Cardiac ventricle fibroblast (primary cell): ENCODE measurements at places on chromosomes 12 and 14. TPM values are rescaled to one million over a fixed set of nuclear protein-coding genes. Genes with fewer than 3 reads are reported as not detected.

Gene AHNAK2
- total RNA-seq: 56.2 and 56.9 TPM in 2 replicates

Gene ACRBP
- total RNA-seq: 0.10 and 0.31 TPM in 2 replicates

Gene PAX9
- not detected in 2 replicates for total RNA-seq

Gene ITGB7
- total RNA-seq: 0.59 TPM in 1 of 2 replicates, not detected in the other

Gene C2CD5
- 15.1 and 15.5 TPM in 2 replicates for total RNA-seq

Gene GCH1
- 0.64 and 2.9 TPM in 2 replicates for total RNA-seq

Gene RASSF8
- total RNA-seq: 56.6 and 67.5 TPM in 2 replicates

Gene EPYC
- not detected in 2 replicates for total RNA-seq

Gene GDF11
- 6.6 and 8.2 TPM in 2 replicates for total RNA-seq

Gene ZC3H10
- total RNA-seq: 3.8 and 4.0 TPM in 2 replicates

Gene P3H3
- 66.9 and 86.2 TPM in 2 replicates for total RNA-seq

Gene EFS
- 6.7 and 8.9 TPM in 2 replicates for total RNA-seq

Gene CFAP73
- total RNA-seq: not detected in 2 replicates

Gene MMAB
- 28.0 and 42.4 TPM in 2 replicates for total RNA-seq

Gene BMAL2
- 0.83 and 0.94 TPM in 2 replicates for total RNA-seq

Gene SPIC
- not detected in 2 replicates for total RNA-seq

Gene MGST1
- total RNA-seq: 598 and 774 TPM in 2 replicates

Gene PLCZ1
- total RNA-seq: not detected in 2 replicates

Gene REC8
- total RNA-seq: 0.25 and 1.1 TPM in 2 replicates

Gene FIGNL2
- 0.24 and 0.56 TPM in 2 replicates for total RNA-seq

Gene GLIPR1L2
- 1.3 and 3.3 TPM in 2 replicates for total RNA-seq

Gene L2HGDH
- total RNA-seq: 1.5 and 3.7 TPM in 2 replicates

Gene CD163L1
- total RNA-seq: not detected in 2 replicates

Gene PKP2
- total RNA-seq: 7.3 and 9.8 TPM in 2 replicates

Gene LYZ
- 0.31 TPM in 1 of 2 replicates, not detected in the other for total RNA-seq

Gene KRT4
- not detected in 2 replicates for total RNA-seq

Gene TMEM233
- 0.49 and 0.62 TPM in 2 replicates for total RNA-seq

Gene KRT86
- total RNA-seq: not detected in 2 replicates

Gene GDF3
- total RNA-seq: not detected in 2 replicates

Gene TCL1A
- total RNA-seq: not detected in 2 replicates

Gene PTHLH
- 0.20 and 0.56 TPM in 2 replicates for total RNA-seq

Gene PAH
- not detected in 2 replicates for total RNA-seq

Gene MDGA2
- total RNA-seq: not detected in 2 replicates

Gene TSHR
- not detected in 2 replicates for total RNA-seq

Gene MIP
- total RNA-seq: not detected in 2 replicates

Gene FKBP11
- 69.3 and 74.1 TPM in 2 replicates for total RNA-seq

Gene C1RL
- 96.4 and 105 TPM in 2 replicates for total RNA-seq

Gene PUS7L
- 9.5 and 15.9 TPM in 2 replicates for total RNA-seq

Gene ALG10
- total RNA-seq: 3.7 and 6.8 TPM in 2 replicates

Gene GALNT9
- 0.59 and 0.81 TPM in 2 replicates for total RNA-seq

Gene CD69
- not detected in 2 replicates for total RNA-seq

Gene RNASE9
- total RNA-seq: not detected in 2 replicates

Gene KRT2
- not detected in 2 replicates for total RNA-seq

Gene ARG2
- total RNA-seq: 2.0 and 5.9 TPM in 2 replicates

Gene KRT77
- not detected in 2 replicates for total RNA-seq

Gene KLRC1
- total RNA-seq: not detected in 2 replicates

Gene MEG3
- total RNA-seq: 35.4 and 39.1 TPM in 2 replicates

Gene KERA
- total RNA-seq: 0.20 TPM in 1 of 2 replicates, not detected in the other

Gene KITLG
- 11.4 and 13.8 TPM in 2 replicates for total RNA-seq

Gene TBX3
- 6.5 and 7.4 TPM in 2 replicates for total RNA-seq

Gene C1S
- total RNA-seq: 537 and 545 TPM in 2 replicates

Gene FAIM2
- total RNA-seq: 209 and 210 TPM in 2 replicates
